Activated naive CD4-positive, alpha-beta T cell treated with anti-CD3 and anti-CD28 coated beads for 36 hours (primary cell): ENCODE measurements at places on chromosomes 7 and 10. TPM values are rescaled to one million over a fixed set of nuclear protein-coding genes. Genes with fewer than 3 reads are reported as not detected.

MOSPD3 gene
- 12.3 TPM for total RNA-seq

ASZ1 gene
- not detected for total RNA-seq

LBX1 gene
- total RNA-seq: not detected

MSMB gene
- not detected for total RNA-seq

AEBP1 gene
- 10.1 TPM for total RNA-seq

UPK3B gene
- 0.52 TPM for total RNA-seq

TRIL gene
- not detected for total RNA-seq

NKX6-2 gene
- not detected for total RNA-seq

CCZ1B gene
- total RNA-seq: 66.1 TPM

HMX3 gene
- total RNA-seq: not detected

TRPV5 gene
- total RNA-seq: not detected

PSAP gene
- total RNA-seq: 133 TPM

AKR1C4 gene
- total RNA-seq: not detected

SAMD8 gene
- 15.3 TPM for total RNA-seq

PTF1A gene
- total RNA-seq: not detected

PDE6C gene
- not detected for total RNA-seq

ABCC2 gene
- 0.20 TPM for total RNA-seq
